ENCODE measurements at places on chromosomes 6 and 20. TPM values are rescaled to one million over a fixed set of nuclear protein-coding genes. Genes with fewer than 3 reads are reported as not detected.

Gene DNMT3B
- total RNA-seq, result 3.7 TPM

Gene SNAP91
- total RNA-seq, result not detected

Gene HLA-DQB1
- total RNA-seq, result 24.1 TPM

Gene TFAP2B
- total RNA-seq, result not detected

Gene SCRT2
- not detected for total RNA-seq

Gene SCGN
- not detected for total RNA-seq

Gene GABRR1
- total RNA-seq, result not detected

Gene C6orf141
- total RNA-seq, result 0.47 TPM

Gene F13A1
- not detected for total RNA-seq

Gene C6orf52
- total RNA-seq, result 1.9 TPM

Gene HSPA1L
- total RNA-seq, result 3.5 TPM

Gene SDC4
- total RNA-seq, result 8.1 TPM

Gene COL11A2
- 1.3 TPM for total RNA-seq

Gene SYNCRIP
- total RNA-seq, result 111 TPM

Gene GPX5
- not detected for total RNA-seq

Gene CENPB
- 77.8 TPM for total RNA-seq

GRCh38 chr6:44104481-44105021, 22.7 kb downstream of the MRPL14 start:
- DNase-seq, result no peak

- peak; percentile 57 for DNase-seq
These were observed 4.3 kb downstream of the MTCL3 start for GRCh38 chr6:127514773-127515227.

GRCh38 chr20:63772781-63773518, 33.4 kb downstream of the SLC2A4RG start:
- no peak for DNase-seq

DNA sequence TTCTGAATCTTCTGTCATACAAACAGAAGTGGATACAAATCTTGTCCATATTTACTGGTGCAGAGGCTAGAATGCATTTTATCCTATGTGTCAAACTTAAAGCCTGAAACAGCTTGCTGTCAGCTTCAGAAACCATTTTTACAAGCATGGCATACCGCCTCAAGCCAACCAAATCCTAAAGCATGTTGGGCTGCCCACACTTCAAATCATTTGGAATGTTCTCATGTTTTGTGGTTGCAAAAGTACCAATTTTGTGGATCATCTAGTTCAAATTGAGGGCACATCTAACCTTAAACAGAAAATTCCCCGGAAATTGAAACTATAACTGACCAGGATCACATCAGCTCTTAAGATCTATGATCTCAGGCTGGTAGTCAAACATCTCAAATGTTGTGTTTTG, 3.2 kb downstream of the GPR63 start:
- DNase-seq, result no peak

DNA sequence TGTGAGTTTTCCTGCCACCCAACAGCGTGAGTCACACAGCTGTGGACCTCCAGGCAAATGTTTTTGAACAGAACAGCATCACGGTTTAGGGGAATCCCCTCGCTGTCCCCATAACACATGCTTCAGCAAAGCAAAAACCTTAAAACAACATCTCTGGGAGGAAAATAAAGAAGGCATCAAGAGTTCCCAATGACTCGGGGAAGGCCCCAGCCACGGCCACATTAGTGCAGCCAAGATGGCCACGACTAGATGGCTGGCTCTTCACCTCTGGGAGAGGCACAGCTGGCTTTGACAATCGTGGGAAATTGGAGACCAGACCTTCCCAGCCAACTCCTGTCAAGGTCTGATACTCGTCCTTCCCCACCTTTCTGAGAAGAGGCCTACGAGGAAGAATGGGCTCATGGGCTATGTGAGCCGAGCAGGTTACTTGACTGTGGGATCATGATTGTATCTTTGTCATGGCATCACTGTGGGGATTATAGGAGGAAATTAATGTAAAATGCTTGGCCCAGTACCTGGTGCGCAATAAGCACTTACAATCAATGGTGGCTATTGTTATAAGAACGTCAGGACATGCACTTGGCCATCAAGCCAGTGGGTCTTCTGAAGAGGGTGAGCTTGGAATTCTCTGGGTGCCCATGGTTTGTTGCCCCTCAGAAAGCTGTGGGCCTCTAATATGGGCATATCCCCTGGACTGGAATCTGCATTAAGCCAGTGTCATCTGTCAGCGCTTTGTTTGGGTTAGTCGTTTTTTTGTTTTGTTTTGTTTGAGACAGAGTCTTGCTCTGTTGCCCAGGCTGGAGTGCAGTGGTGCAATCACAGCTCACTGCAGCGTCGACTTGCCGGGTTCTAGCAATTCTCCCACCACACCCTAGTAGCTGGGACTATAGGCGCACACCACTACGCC, 43.6 kb downstream of the FGD2 start:
- peak; percentile 80 for DNase-seq

DNA sequence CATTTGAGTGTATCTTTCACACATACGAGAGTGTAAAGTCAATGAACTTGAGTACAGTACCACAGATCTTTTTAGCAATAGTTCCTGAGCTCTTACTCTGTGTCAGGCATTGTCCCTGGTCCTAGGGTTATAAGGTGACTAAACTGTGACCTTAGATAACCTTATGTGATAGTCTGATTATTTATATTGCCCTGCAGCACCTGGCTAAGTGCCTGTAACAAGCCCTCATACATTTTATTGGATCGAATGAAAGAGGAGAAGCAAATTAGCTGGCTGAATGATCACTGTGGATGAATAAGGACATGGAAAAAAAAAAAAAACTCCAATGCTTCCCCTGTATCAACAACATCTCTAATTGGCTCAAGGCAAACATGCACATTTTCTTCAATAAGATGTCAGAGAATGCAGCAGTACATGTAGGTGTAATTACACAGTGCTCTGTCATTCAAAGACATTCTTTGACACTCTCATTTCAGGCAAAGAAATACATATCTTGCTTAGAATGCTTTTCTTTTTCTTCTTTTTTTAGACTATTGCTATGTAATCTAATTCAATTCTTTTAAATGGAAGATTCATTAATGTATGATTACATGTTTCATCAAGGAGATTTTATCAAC, 153.4 kb downstream of the PHACTR1 start:
- no peak for DNase-seq

DNA sequence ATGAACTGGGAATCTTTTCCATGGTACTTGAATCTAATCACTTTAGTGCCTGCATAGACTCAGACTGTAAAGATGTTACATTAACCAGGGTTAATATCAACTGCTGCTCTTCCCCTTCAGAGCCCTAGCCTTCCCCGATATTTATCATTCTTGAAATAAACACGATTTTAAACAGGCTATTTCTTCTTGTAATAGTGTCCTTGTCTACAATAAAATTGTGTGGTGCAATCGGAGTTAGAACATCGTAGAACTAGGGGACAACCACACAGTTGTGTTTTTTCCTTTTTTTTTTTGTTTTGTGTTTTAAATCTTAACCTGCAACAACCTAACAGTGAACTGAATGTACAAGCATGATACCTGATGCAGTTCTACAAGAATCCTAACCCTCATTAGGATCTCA, 4.5 kb downstream of the GJA1 start:
- no peak for DNase-seq

GRCh38 chr6:39769012-39769411, 23.2 kb upstream of the DAAM2 start:
- DNase-seq, result no peak

DNA sequence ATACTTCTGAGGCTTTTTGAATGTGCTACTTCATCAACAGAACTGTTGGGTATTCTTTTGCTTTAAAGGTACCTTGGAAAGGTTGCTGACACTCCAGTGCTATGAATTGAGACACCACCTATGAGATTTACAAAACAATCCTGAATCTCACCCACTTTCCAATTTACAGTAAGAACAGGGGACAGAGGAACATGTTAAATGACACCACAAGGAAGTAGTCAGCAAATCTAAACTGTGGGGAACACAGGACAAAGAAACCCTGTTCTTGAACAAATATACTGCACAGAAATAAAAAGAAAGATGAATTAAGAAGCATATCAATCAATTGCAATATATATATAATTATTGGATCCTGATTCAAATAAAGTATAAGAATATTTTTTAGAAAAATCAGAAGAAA, 216.7 kb upstream of the ARID1B start:
- DNase-seq, result no peak

DNA sequence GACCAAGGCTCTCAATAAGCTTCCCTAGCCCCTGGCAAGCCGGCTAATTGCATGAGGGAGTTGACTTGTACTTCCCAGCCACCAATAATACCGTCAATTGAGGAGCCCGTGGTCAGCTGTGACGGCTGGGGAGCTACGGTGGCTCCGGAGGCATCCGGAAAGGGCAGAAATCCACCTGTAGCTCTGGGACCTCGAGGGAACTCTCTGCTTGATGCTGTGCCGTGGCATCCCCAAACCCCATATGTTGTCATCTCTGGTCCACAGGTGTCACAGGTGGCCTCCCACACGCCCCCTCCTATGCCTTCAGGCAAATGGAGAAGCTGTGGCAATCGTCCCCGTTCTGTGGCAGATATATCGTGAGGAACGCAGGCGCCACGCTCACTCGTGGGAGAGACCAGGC, 5.5 kb upstream of the KCNQ2 start:
- no peak for DNase-seq

GRCh38 chr20:35992713-35993335, 24.4 kb downstream of the CNBD2 start:
- DNase-seq, result peak; percentile 59

- peak; percentile 38 for DNase-seq
These were observed 619 bp downstream of the RREB1 start for GRCh38 chr6:7108196-7108963.

GRCh38 chr6:20159781-20160540, 52.3 kb downstream of the MBOAT1 start:
- no peak for DNase-seq

GRCh38 chr6:126620719-126621118, 280.8 kb downstream of the CENPW start:
- no peak for DNase-seq

- no peak for DNase-seq
These were observed 1.6 kb downstream of the SIRPD start for GRCh38 chr20:1555952-1556351.

DNA sequence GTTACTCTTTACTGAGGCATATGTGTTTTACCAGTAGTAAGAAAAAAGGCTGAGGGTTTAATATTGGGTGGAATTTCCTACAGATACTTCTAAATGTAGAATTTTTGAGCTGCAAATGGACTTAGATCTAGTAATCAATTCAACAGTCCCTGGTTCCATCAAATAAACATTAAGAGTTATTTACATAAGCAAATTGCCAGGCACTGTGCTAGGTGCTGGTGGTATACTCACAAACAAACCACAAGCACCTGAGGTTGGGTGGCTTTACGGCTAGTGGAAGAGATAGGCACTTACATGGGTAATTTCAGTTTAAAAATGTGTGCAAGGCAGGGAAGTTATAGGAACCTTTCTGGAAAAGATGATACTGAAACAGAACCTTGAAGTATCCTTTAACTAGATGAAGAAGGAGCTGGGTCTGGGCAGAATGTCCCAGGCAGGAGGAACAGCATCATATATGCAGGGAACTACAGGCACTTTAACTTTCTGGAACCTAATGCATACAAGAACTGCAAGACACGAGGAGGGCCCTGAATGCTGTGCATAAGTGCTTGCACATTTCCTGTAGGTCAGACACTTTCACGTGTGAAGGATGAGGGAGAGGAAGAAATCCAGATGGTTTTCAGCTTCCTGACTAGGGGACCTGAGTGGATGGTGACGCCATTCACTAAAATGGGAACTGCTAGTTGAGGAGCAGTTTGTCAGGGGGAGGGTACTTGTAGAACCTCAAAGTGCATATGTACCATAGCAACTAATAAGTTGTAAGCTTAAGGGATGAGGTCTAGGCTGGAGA, 4.5 kb downstream of the CCN6 start:
- no peak for DNase-seq

GRCh38 chr6:38415231-38416005, 224.3 kb downstream of the BTBD9 start:
- DNase-seq, result no peak

- DNase-seq, result no peak
These were observed 89.4 kb upstream of the SIRPA start for GRCh38 chr20:1805816-1806215.

- no peak for DNase-seq
These were observed 138.1 kb upstream of the PHACTR3 start for GRCh38 chr20:59466107-59466815.

DNA sequence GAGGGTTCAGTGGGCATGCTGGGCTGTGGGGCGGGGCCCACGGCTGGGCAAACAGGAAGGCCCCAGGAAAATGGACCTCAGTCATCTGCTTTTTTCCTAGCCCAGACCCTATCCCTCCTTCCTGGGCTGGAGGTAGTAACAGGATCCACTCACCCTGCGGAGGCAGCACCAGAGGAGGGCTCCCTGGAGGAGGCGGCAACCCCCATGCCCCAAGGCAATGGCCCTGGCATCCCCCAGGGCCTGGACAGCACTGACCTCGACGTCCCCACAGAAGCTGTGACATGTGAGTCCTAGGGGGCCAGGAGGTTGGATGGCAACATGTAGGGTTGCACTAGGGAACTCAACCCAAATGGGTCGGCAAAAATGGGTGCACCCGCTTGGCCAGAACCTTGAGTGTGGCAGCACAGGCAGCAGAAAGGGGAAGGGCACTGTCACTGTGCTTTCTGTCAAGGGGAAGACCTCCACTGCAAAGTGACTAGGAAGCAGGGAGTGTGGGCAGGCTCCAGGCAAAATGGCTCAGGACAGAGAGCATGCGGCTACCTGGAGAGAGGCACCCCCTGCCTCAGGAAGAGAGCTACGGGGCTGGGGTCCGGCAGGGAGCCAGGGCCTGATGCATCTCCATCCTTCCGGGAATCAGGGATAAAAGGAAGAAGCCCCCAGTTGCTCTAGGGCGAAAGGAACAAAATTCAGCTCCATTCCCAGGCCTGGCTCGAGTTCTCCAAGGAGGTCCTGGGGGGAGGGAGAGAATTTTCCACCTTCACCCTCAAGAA, 7.9 kb downstream of the MDFI start:
- DNase-seq, result no peak

DNA sequence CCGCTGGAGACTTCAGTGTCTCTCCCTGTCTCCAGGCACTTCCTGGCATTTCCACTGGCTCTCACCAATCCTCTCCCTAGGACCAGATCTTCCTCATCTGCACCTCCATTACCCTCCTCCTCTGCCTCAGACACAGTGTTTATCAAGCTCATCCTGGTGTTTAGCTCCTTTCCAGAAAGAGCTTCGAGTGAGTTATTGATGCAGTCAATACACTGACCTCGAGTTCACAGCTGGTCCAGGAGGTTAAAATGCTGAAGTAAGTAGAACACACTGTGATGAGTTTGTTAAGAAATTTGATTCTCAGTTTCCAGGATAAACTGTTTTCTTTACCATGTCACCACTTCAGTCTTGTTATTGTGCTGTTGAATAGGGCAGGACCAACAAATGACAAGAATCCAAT, 42.1 kb upstream of the ARMC2 start:
- DNase-seq, result no peak

- no peak for DNase-seq
These were observed 10.0 kb upstream of the UQCC2 start for GRCh38 chr6:33721508-33721907.

GRCh38 chr6:150906641-150907326, 41.3 kb downstream of the MTHFD1L start:
- DNase-seq, result no peak
